ENCODE measurements at places on chromosomes 3 and 15. TPM values are rescaled to one million over a fixed set of nuclear protein-coding genes. Genes with fewer than 3 reads are reported as not detected.

- no peak for DNase-seq
Measured at GRCh38 chr3:148958696-148959095, 32.6 kb upstream of the GYG1 start.

DNA sequence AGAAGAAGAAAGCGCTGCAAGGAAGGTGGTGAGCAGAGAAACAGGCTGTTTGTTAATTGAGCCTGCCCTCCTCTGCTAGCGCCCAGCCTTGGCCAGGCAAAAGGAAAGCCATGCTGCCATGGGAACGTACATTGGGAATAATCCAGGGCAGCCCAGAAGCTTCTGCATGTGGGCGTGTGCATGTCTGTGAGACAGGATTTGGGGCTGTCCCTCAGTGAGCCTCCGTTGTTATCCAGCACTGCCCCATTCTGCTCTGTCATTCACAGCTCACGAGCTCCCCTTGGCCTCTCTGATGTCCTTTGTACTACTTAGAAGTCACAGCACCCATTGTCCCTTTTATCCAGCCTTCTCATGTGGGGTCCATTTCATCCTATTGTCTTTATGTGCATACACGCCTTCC lies 239.1 kb upstream of the ROPN1 start:
- no peak for DNase-seq

ADAMTS17 gene
- total RNA-seq = 1.9 TPM

GRCh38 chr3:162072656-162073164 lies 576.1 kb downstream of the OTOL1 start:
- DNase-seq = no peak

CLDN18 gene
- total RNA-seq = not detected

DNA sequence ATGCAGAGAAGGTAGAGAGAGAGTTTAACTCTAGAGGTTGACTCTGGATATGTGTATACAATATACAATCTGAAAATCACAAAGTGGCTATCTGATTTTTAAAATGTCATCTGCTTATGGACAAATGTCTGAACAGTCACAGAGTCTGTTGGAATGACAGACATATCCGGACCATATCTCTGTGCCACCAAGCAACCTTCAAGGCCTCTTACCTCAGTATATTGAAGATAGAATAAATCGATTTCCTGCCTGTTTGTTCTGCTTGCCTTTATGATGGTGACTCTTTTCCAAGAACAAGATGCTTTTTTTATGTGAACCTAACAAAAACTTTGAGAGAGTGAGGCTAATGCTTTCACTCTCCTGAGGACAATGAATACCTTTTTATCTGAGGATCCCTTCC lies 151.1 kb downstream of the RBPMS2 start:
- no peak for DNase-seq

- no peak for DNase-seq
Measured at GRCh38 chr15:70172124-70172523, 74.4 kb upstream of the TLE3 start.

GOLGA8G gene
- total RNA-seq = not detected

- no peak for DNase-seq
Measured at GRCh38 chr3:39121621-39122020, 14.1 kb downstream of the TTC21A start.

DNA sequence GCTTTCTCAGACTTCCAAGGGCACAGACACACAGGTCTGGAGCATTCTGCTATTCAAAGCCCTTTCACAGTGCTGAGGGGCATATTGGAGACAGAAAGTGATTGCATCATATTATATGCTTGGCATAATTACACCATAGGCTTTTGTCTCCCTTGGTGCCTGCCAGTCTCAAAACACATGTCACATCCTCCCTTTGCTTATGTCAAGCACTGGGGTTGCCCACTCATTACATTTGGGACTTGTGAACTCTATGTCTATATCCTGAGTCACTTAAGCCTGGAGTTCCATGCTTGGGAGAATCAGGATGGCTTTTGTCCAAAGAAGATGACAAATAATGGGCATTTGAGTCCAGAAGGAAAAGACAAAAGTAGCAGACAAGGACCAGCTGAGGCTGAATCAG lies 12.3 kb upstream of the PDZRN3 start:
- DNase-seq = no peak

- no peak for DNase-seq
Measured at GRCh38 chr3:131960324-131960723, 74.5 kb downstream of the CPNE4 start.

DNA sequence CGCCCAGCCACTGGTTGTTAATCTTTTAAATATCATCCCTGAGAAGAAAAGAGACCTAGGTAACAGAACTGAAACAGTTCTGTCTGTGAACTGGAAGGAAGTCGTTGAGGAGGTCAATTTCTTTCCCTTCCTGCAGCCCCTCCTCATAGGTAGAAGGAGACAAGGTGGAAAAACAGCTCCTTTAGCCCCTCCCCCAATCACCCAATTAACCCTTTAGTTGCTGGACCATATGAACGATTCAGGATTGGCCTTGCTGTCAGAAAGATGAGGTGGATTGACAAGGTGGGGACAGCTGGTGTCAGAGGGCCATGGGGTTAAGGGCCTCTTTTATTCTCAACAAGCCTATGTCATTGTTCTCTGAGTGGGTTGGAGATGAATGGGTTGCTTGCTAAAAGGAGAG lies 36.0 kb upstream of the ZNF445 start:
- no peak for DNase-seq

- no peak for DNase-seq
Measured at GRCh38 chr3:46369675-46370132, 1.0 kb upstream of the CCR5 start.

- no peak for DNase-seq
Measured at GRCh38 chr15:99126930-99127329, 22.1 kb downstream of the SYNM start.

SMCO1 gene
- 20.2 TPM for total RNA-seq

HES1 gene
- 30.3 TPM for total RNA-seq

GRCh38 chr3:45528429-45528828 lies 66.1 kb upstream of the LIMD1 start:
- no peak for DNase-seq

DNA sequence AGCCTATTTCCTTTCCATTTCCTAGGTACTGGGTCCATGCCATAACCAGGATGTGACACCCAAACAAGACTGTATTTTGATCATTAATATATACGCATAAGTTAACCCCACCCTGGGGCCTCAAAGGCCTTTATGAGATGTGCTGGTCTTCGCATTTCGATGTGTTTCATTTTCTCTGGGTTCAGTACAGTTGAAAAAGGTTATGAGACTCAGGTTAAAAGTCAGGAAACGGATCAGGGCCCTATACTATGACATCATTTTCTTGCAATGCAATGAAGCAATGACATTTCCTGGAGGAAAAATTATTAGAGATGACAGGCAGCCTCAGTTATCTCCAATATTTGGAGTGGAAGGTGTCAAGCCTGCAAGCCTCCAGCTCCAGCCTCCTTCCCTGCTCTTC lies 31.7 kb downstream of the TMEM212 start:
- DNase-seq = no peak

CIP2A gene
- total RNA-seq = 1.3 TPM

- no peak for DNase-seq
Measured at GRCh38 chr3:149118724-149119123, 10.7 kb upstream of the HPS3 start.

- DNase-seq = no peak
Measured at GRCh38 chr3:115423170-115423569, 200.1 kb upstream of the GAP43 start.

GRCh38 chr3:185188816-185189215 lies 36.0 kb upstream of the C3orf70 start:
- DNase-seq = no peak

MCF2L2 gene
- total RNA-seq = 0.19 TPM

- DNase-seq = no peak
Measured at GRCh38 chr3:20394243-20394642, 208.2 kb upstream of the SGO1 start.

WDR5B gene
- total RNA-seq = 3.6 TPM

ATP13A5 gene
- not detected for total RNA-seq

DNA sequence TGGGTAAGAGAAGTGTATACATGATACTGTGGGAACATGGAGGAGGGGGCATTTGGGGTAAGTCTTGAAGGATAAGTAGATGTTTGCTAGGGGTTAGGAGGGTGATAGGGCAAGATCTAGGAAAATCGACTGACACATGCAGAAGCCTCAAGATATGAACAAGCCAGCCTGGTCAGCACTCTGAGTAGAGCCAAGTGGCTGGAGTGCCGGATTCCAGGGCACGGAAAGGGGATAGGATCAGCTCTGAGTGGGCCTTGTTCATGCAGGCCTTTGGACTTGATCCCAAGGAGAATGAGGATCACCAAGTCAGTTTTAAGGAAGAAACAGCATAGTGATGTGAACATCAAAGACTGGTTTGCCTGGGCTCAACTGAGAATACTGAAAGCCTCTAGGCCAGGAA lies 24.3 kb upstream of the MANF start:
- DNase-seq = no peak

- no peak for DNase-seq
Measured at GRCh38 chr3:194294199-194294894, 56.8 kb downstream of the CPN2 start.

DNA sequence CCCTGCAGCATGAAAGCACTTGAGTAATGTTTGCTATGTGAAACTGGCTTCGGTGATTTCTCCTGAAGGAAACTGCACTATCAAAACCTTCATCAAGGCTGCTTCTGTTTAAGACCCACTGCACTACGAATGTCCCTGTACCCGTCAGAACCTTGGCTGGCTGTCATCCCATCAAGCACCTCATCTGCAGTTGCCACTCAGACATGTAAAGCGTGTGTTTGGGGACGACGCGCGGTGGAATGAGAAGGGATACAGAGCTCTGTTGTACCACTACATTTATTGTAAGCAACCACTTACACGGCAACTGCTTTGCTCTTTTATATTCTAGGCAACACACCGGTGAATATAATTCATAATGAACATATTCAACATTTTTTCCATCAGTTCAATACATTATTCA lies 147.6 kb downstream of the TIGIT start:
- no peak for DNase-seq

- DNase-seq = no peak
Measured at GRCh38 chr15:40436116-40436891, 4.4 kb upstream of the BAHD1 start.

PP2D1 gene
- total RNA-seq = not detected

Data from heart left ventricle (tissue), 16 donors.